ENCODE measurements at places on chromosomes 12 and 14. TPM values are rescaled to one million over a fixed set of nuclear protein-coding genes. Genes with fewer than 3 reads are reported as not detected.

TSPAN11 gene
- total RNA-seq: 0.03 TPM

SPRING1 gene
- total RNA-seq: 23.3 TPM

SERPINA9 gene
- total RNA-seq: 0.13 TPM

SYNE3 gene
- total RNA-seq: 0.21 TPM

OVCH1 gene
- not detected for total RNA-seq

KRT74 gene
- not detected for total RNA-seq

POTEG gene
- not detected for total RNA-seq

SRRM4 gene
- not detected for total RNA-seq
